ENCODE measurements at places on chromosomes 5 and 9. TPM values are rescaled to one million over a fixed set of nuclear protein-coding genes. Genes with fewer than 3 reads are reported as not detected.

CAVIN4 gene
- total RNA-seq: 0.11 TPM

IL5 gene
- not detected for total RNA-seq

CCDC187 gene
- not detected for total RNA-seq

SOWAHA gene
- total RNA-seq: not detected

CNTNAP3 gene
- 7.9 TPM for total RNA-seq

ZNF883 gene
- total RNA-seq: 1.9 TPM

ASPN gene
- total RNA-seq: 7.4 TPM

PIP5K1B gene
- total RNA-seq: not detected

ISL1 gene
- 0.13 TPM for total RNA-seq

NUTM2G gene
- not detected for total RNA-seq

PCDHGA9 gene
- 4.9 TPM for total RNA-seq

SH2D3C gene
- 1.8 TPM for total RNA-seq

SPINK6 gene
- total RNA-seq: 2.5 TPM

EFNA5 gene
- total RNA-seq: 15.2 TPM

GHR gene
- 2.2 TPM for total RNA-seq

C9orf50 gene
- total RNA-seq: not detected

RORB gene
- total RNA-seq: 0.15 TPM

SPATA31A3 gene
- total RNA-seq: not detected

SLC6A3 gene
- total RNA-seq: not detected

FBXO4 gene
- 7.0 TPM for total RNA-seq

OLFML2A gene
- 13.3 TPM for total RNA-seq

Measured in esophagus squamous epithelium (tissue), 5 donors.